Activated CD4-positive, alpha-beta T cell treated with anti-CD3 and anti-CD28 coated beads for 36 hours (primary cell): ENCODE measurements at places on chromosomes 11 and 22.

DNA sequence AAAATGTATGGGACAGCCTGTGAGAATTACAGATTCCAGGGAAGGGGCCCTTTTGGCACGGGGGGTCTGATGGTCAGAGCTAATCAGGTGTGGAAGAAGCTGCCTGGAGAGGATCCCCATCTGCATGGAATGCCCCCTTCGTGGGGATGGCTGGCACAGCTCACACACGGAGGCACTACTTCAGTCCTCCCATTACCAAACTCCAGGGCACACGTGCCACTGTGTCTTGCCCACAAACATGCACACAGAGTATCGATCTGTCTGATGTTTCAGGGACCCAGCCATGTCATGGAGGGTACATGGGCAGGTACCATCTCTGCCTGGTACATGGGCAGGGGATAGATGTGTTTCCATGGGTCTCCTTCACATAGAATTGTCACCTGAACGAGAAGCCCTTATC, 14.7 kb downstream of the KCNQ1OT1 start:
- DNase-seq = no peak

GRCh38 chr11:67266449-67267187, at the start of gene GRK2:
GRK2 (plus strand) TSS chr11:67266473; CDS start chr11:67266700, 227 bp downstream.
- peak; percentile 73 for DNase-seq

- no peak for DNase-seq
These were observed 39.9 kb downstream of the CABIN1 start for GRCh38 chr22:24051028-24051427.

GRCh38 chr11:100188137-100188783, 498.8 kb upstream of the ARHGAP42 start:
- no peak for DNase-seq

DNA sequence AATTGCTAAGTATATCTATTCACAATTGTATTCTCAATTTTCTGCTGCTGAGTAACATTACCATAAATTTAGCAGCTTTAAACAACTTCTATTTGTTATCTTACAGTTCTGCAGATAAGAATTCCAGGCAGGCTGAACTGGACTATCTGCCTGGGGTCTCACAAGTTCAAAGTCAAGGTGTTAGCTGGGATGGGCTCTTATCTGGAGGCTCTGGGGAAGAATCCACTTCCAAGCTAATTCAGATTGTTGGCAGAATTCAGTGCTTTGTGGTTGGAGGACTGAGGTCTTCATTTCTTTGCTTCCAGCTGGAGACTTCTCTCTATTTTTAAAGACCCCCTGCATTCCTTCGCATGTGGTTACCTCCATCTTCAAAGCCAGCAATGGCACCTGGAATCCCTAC, 329.9 kb upstream of the ISX start:
- DNase-seq = no peak

GRCh38 chr11:115760461-115761320, 256.5 kb upstream of the CADM1 start:
- DNase-seq = no peak

DNA sequence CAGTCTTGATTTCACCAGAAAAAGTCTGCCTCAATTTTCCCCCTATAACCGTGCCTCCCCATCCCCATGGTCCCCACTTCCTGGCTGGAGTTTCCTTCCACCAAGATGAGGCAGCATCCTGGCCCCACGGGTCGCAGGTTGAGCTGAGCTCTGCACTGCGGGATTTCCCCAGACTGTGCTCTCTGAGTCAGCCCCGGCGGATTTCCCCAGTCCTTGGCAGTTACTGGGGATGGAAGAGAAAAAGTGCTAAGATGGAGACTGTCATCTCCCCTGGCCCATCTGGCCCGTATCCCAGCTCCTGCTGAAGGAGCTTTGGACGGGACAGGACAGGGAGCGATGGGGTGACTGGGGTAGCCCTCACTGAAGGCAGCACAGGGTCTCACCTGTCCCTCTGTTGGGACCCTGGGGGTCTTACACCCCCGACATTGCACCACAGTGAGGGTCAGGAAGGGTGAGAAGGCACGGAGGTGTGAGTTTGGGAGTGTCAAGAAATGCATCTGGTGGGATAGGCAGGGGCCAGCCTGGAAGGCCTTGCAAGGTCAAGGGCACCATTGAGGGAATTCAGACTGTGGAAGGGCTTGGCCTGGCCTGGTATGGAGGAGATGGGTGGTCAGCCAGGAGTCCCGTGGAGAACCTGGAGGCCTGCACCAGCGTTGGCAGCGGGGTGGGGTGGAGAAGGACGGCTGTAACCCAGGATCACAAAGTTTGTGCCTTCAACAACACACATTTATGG, 36.5 kb downstream of the NADSYN1 start:
- peak; percentile 87 for DNase-seq

DNA sequence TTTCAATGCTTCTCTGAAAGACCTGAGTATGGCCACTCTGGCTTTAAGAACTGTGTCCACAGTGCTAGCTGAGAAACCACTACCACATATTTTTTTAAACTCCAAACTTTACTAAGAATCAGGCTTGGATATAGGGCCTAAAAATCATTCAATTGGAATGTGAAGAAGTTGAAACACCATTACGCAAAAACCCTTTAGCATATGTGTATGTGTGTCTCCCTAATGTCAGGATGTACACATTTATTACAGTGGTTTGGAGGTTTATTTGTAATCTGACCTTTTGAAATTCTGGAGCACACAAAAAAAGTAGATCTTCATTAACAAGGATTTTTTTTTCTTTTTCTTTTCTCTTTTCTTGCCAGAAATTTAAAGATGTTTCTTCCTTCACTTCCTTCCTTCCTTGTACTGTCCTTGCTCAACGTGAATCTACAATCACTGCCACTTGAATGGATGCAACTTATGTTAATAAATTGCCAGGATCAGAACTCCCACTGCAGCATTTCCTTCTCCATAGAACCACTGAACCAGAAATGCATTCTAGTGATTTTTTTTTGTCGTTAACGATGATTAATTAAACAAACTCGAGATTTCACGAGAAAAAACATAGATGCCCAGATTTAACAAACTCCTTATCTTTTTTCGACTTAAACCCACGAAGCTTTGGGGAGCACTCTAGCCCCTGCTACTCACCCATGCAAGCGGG, 3.1 kb upstream of the ADM start:
- DNase-seq = no peak

- no peak for DNase-seq
These were observed 68.2 kb upstream of the ARHGAP42 start for GRCh38 chr11:100618914-100619313.
